ENCODE measurements at places on chromosomes 1 and 21. TPM values are rescaled to one million over a fixed set of nuclear protein-coding genes. Genes with fewer than 3 reads are reported as not detected.

SPRTN gene
- total RNA-seq, result 14.9 TPM

KCNA2 gene
- not detected for total RNA-seq

SLC19A2 gene
- 10.1 TPM for total RNA-seq

ADGRL4 gene
- total RNA-seq, result 0.10 TPM

CXADR gene
- total RNA-seq, result 21.6 TPM

FHAD1 gene
- total RNA-seq, result 3.5 TPM

WNT3A gene
- 3.7 TPM for total RNA-seq

PCP4 gene
- total RNA-seq, result not detected

IFFO2 gene
- total RNA-seq, result 15.6 TPM

FAM131C gene
- total RNA-seq, result 11.6 TPM

TRPM2 gene
- 28.1 TPM for total RNA-seq

PERM1 gene
- 0.39 TPM for total RNA-seq

SYCP1 gene
- not detected for total RNA-seq

- DNase-seq, result no peak
Observed at GRCh38 chr1:226132728-226133503, 53.6 kb downstream of the ACBD3 start.

- no peak for DNase-seq
Observed at GRCh38 chr21:30482130-30482529, 2.0 kb upstream of the KRTAP19-1 start.

GRCh38 chr1:116971965-116972673 is 29.4 kb upstream of the CD101 start:
- DNase-seq, result no peak

GRCh38 chr1:216464489-216464888 is 41.2 kb upstream of the USH2A start:
- no peak for DNase-seq

DNA sequence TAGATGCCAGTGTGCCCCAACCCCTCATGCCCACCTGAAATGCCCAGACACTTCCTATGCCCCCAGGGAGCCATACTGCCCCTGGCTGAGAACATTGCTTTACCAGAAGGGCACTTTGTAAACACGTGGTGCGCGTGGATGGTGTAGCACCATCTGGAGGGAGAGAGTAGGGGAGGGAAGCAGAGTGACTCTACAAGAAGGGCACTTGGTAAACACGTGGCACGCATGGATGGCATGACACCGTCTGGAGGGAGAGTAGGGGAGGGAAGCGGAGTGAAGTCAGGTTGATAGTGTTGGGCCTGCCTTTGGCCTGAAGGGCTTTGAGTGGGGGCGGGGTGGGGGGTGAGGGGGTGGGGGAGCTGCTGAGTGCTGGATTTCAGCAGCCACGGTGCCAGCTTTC is 324.0 kb upstream of the VAMP3 start:
- DNase-seq, result no peak

DNA sequence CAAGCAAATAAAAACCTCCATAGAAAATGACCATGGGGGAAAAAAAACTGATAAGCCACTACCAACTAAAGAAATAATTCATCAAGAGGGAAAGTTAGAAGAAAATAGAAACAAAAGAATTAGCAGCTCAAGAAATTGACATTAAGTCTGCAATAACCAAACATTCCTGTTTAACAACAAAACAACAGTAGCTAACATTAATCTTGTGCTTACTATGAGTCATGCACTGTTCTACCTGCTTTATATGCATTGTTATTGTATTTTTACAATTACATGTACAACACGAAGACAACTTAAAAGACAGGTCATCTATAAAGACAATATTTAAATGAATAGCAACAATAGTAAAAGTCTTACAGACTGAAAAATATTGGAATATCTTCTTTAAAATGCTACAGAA is 34.4 kb upstream of the LRRC7 start:
- DNase-seq, result no peak

- no peak for DNase-seq
Observed at GRCh38 chr1:91502672-91503184, 2.1 kb downstream of the CDC7 start.

GRCh38 chr1:167757433-167758309 is 35.9 kb downstream of the MPZL1 start:
- DNase-seq, result no peak

- DNase-seq, result no peak
Observed at GRCh38 chr1:157724537-157725220, 24.1 kb upstream of the FCRL3 start.

DNA sequence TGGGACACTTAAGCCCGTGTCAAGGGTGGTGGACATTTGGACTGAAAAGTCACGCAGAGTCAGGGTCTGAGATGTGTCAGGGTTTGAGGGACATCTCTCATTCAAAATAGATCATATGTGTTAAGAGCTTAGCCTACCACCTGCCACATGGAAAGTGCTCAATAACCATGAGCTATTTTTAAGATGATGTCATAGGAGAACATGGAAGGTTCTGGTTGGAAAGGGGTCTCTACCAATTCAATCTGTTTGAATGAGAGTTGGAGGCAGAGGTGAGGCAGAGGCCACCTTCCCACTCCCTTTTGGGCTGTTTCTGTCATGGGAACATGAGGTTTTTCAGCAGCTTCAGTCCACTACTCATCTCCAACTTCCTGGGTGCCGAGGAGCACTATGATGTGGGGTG is 239.9 kb downstream of the GRIK3 start:
- no peak for DNase-seq

GRCh38 chr1:90208949-90209348 is 214.0 kb downstream of the ZNF326 start:
- no peak for DNase-seq

- no peak for DNase-seq
Observed at GRCh38 chr1:232169436-232169835, 460.5 kb downstream of the SIPA1L2 start.

GRCh38 chr1:153340356-153340755 is 8.3 kb downstream of the PGLYRP4 start:
- DNase-seq, result no peak

- DNase-seq, result no peak
Observed at GRCh38 chr1:59574085-59574484, 240.7 kb upstream of the HOOK1 start.

DNA sequence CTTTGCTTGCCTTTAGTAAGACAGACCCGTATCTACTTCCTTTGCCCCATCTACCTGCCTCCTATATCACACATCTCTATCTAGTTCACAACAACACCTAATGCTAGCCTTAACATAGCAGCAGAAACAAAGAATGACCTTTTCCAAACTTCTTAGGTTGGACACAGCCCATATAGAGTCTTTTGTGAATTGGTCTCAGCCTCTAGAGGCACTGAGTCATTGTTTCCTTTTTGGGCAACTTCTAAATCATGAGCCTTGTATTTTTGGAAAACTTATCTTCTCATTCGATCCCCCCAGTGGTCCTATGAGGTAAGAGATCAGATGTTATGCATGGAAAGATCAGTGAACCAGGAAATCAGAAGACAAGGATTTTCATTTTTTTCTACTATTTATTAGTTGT is 679.4 kb upstream of the USP24 start:
- DNase-seq, result no peak

DNA sequence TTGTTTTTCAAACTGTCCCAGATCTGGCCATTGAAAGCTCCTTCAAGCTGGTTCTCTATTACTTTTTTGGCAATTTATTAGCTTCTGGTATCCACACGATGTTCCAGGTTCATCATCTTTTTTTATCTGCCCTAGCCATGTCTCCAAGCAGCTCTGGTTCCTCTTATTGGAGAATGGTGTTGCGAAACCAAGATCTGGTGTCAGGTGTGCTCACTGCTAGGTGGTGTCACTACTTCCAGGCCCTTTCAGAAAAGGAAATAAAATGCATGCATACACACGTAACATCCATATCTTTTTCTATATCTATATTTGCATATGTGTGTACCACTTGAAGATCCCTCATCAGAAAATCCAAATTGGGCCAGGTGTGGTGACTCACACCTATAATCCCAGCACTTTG is 53.3 kb downstream of the GATAD2B start:
- DNase-seq, result no peak

GRCh38 chr1:204282761-204283221 is 69.0 kb upstream of the GOLT1A start:
- no peak for DNase-seq

- DNase-seq, result no peak
Observed at GRCh38 chr1:218249338-218250140, 35.6 kb upstream of the RRP15 start.

GRCh38 chr1:66300972-66301451 is 232.9 kb upstream of the SGIP1 start:
- no peak for DNase-seq

DNA sequence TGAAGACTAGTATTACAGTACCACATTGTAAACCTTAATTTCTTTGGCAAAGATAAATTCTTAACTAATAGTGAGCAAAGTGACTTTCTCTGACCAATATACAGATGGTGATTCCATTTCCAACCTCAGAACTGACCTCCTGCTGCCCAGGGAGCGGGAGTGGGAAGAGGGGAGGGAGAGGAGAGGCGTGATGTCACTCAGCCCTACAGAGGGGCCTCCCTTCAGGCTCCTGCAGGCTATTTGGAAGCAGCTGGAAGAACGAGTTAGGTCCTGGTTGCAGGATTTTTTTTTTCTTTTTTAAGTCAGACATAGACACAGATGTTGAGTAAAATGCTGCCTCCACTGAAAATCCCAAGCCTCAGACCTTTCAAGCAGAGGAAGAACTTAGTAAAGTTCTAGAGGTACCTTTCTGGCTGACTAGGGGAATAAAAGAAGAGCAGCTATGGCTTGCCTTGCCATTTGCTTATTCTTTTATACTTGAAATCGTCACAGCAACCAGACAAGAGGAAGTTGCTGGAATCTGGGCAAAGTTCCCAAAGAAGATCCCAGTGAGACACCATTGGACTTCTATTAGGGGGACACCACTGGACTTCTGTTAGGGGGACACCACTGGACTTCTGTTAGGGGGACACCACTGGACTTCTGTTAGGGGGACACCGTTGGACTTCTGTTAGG is 54.5 kb downstream of the EXO1 start:
- DNase-seq, result no peak

DNA sequence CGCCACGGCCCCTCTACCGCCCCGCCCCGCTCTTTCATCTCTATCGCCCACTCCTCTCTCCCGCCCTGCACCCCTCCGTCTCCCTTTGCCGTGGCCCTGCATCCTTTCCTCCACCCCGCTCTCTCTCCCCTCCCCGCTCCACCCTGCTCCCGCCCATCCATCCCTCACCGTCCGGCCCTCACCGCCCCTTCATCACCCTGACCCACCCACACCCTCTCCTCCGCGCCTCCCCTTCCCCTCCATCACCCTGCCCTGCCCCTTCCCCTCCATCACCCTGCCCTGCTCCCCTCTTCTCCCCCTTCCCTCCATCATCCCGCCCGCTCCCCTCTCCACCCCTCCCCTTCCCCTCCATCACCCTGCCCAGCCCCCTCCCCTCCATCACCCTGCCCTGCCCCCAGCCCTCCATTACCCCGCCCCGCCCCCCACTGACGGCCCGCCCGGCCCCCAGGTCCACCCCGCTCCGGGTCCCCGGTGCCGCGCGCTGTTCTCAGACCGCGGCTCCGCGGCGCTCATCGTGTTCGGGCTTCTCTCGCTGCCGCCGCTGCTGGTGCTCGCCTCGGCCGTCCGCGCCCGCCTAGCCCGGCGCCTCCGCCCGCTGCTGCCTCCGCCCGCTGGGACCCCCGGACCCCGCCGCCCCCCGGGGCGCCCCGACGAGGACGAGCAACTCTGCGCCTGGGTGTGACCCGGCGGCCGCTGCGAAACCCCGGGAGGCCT is 6.2 kb upstream of the ANKRD65 start:
- no peak for DNase-seq

DNA sequence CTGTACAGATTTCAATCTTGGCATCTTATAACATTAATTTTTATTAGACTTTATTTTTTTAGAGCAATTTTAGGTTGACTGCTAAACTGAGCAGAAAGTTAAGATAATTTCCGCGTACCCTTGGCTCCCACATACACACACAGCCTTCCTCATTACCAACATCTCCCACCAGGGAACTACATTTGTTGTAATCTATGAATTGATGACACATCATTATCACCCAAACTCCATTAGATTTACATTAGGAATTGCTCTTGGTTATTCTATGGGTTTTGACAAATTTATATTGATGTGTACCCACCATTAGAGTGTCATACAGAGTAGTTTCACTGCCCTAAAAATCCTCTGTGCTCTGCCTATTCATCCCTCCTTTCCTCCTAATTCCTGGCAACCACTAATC is 56.4 kb upstream of the GRIK3 start:
- no peak for DNase-seq

DNA sequence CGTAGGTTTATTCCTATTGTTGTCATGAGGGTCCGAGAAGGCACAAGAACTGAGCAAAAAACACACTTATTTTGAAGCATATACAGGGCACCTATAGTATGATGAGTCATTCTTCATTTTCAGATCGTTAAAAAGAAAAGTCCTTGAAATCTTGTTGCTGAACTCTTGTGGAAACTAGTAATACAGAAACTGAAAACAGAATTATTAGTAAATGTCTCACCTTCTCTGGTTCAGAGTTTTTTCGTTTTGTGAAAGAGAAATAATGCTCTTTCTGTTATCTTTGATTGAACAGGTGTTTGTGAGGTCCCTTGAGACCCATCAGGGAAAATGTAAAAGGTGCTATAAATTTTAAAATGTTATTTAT is 102.0 kb upstream of the COA6 start:
- DNase-seq, result no peak

GRCh38 chr1:107184888-107185287 is 44.0 kb downstream of the NTNG1 start:
- DNase-seq, result no peak

DNA sequence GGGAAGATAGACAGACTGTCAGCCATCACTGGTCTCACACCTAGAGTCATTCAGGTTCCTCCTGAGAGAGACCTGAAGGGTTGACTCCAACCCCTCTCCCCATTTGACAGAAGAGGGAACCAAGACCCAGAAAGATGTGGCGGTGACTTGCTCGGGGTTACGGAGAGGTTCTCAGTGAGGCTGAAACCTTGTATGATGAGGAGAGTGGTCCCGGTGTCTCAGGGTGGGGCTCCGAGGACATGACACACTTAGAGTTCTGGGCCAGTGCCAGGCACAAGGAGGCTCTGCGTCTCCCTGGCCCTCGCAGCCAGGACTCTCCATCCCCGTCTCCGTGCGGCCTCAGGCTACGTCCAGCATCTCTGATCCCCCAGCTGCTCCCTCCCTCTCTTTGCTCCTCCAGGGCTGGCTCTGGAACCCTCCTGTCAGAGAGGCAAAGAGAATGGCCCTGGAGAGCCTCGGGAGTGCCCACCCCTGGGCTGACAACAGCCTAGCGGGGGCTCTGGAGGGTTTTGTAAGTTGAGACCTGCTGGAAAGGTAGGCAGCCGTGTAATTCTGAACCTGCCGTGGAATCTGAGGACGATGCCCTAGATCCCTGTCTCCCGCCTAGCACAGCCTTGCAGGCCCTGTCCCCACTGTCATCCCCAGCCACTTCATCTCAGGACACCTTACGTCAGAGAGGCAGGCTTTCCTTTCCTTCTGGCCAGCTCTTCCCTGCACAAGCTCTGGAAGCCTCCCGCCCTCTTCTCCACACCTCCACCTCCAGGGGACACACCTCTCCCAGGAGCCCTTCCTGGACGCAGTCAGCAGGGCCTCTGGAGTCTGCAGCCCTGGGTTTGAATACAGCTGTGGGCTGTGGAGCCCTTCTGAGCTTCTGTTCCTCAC is 4.1 kb downstream of the EFHD2 start:
- DNase-seq, result no peak

All from HCT116 (cell line).